GM23338 (cell line): ENCODE measurements at places on chromosomes 16 and 17. TPM values are rescaled to one million over a fixed set of nuclear protein-coding genes. Genes with fewer than 3 reads are reported as not detected.

Gene SLC12A3
- not detected in 2 replicates for total RNA-seq

Gene CMTM2
- total RNA-seq: not detected in 2 replicates

DNA sequence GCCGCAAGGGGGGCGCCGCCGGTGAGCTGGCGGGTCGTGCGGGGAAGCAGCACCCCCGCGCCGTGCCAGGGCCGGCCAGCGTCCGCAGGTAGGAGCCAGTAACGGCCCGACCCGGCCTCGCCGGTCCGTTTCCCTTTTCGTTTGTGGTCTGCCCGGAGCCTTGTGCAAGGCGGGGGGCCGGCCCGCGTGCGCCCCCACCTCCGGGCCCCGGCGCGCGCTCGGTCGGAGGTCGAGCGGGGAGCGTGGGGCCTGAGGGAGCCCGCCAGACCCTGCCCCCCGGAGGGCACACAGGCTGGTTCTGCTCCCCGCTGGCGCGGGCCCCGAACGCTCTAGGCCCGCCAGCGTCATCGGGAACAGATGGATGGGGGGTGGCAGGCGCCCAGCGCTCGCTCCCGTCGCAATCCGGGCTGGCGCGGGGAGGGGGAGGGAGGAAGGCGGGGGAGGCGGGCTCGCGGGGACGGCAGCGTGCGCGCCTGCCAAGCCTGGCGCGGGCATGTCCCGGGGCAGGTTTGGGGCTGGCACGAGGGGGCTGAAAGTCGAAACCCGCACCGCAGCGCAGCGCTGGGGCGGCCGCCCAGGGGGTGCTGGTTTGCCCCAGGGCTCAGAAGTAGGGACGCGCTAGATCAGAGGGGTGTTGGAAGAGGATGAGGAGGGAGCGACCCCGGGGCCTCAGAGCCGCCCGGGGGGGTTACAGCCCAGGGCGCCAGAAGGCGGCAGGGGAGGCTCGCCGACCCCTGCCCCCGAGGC lies 1.5 kb upstream of the GSE1 start:
- H3K36me3 ChIP-seq: no peaks in the 10 kb centered on the region
- H3K4me3 ChIP-seq: peak overlapping the region; percentile 84
- H3K4me1 ChIP-seq: peaks cover 49% of the 10 kb centered on the region
- peaks cover 7% of the 10 kb centered on the region; the same call in 1 of the 2 replicates for H3K27me3 ChIP-seq

Gene SMIM36
- not detected in 2 replicates for total RNA-seq

DNA sequence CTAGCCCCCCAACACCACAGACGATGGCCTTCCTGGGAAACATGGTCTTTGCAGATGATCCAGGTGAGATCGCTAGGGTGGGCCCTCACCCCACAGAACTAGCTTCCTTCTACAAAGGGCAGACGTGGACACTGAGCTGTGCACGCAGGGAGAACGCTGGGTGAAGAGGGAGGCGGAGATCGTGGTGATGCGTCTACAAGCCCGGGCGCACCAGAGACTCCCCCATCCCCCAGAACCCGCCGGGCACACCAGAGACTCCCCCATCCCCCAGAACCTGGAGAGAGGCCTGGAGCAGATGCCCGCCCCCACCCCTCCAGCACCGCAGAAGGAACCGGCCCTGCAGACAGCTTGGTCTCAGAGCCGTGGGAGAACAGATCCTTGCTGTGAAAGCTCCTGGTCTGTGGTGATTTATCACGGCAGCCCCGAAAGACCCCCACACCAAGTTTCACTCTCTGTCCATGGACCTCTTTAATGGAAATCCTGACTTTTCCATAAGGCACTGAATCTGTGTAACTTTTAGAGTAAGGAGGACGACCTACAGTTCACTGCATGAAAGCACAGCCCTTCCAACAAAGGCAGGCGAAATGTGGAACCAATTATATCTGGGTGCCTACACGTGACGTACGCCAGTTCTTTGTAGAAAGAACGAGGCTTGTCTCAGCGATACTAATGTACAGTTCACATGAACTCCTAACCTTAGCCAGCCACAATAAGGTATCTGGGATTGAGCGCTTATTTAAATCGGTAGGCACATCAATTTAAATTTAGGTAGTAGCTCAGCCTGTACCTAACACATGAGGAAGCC lies 88.5 kb downstream of the ANKRD11 start:
- no peak for DNase-seq
- H3K4me1 ChIP-seq: peaks cover 54% of the 10 kb centered on the region
- H3K36me3 ChIP-seq: no peaks in the 10 kb centered on the region
- H3K4me3 ChIP-seq: no peak overlapping the region

DNA sequence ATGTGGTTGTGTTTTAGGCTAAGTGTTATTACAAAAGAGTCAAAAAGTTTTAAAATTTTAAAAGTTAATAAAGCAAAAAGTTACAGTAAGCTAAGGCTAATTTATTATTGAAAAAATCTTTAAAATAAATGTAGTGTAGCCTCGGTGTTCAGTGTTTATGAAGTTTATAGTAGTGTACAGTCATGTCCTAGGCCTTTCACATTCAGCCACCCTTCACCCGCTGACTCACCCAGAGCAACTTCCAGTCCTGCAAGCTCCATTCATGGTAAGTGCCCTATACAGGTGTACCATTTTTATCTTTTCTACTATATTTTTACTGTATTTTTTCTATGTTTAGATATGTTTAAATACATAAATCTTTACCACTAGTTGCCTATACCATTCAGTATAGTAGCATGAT lies 98.5 kb upstream of the RPRML start:
- H3K36me3 ChIP-seq: no peaks in the 10 kb centered on the region
- no peaks in the 10 kb centered on the region for H3K4me1 ChIP-seq
- DNase-seq: no peak
- H3K27me3 ChIP-seq: no peaks in the 10 kb centered on the region
- no peak overlapping the region for H3K4me3 ChIP-seq

DNA sequence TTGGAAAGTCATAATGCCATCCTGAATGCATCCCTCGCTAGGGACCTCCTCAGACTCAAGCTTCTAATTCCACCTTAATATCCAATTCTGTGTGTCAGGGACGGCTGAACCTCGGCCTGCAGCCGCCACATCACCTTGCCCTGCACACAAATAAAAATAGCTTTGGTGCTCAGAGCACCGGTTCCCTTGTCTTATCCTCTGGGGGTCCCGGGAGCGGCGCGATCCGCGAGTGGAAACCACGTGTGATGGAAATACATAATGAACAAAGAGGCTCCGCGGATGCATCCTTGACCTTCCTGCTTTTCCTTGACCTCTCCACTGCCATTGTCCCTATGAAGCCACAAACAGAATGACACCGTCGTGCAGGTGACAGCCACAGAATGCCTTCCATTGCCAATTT lies 143.4 kb downstream of the ZNF423 start:
- H3K27me3 ChIP-seq: no peaks in the 10 kb centered on the region
- no peak overlapping the region for H3K27ac ChIP-seq
- H3K36me3 ChIP-seq: no peaks in the 10 kb centered on the region
- H3K4me1 ChIP-seq: peaks cover 23% of the 10 kb centered on the region
- no peak overlapping the region for H3K4me3 ChIP-seq
